Hepatocyte (in vitro differentiated cells): ENCODE measurements at places on chromosomes 12 and 14. TPM values are rescaled to one million over a fixed set of nuclear protein-coding genes. Genes with fewer than 3 reads are reported as not detected.

The NGB gene
- polyA plus RNA-seq, result not detected in 2 replicates

GRCh38 chr12:117331691-117332090 lies 29.7 kb downstream of the NOS1 start:
- H3K4me3 ChIP-seq, result no peak overlapping the region
- H3K27ac ChIP-seq, result no peak overlapping the region

The DIO3 gene
- 18.4 and 27.6 TPM in 2 replicates for polyA plus RNA-seq

- H3K27me3 ChIP-seq, result no peaks in the 10 kb centered on the region
- no peaks in the 10 kb centered on the region for H3K4me1 ChIP-seq
- H3K27ac ChIP-seq, result no peak overlapping the region
- no peak for DNase-seq
Observed at GRCh38 chr14:33414041-33414440, 475.4 kb downstream of the NPAS3 start.

- no peak for DNase-seq
- peaks cover 11% of the 10 kb centered on the region for H3K4me1 ChIP-seq
- no peaks in the 10 kb centered on the region for H3K36me3 ChIP-seq
- H3K4me3 ChIP-seq, result no peak overlapping the region
Observed at GRCh38 chr14:72903716-72904115, 9.8 kb upstream of the DPF3 start.

DNA sequence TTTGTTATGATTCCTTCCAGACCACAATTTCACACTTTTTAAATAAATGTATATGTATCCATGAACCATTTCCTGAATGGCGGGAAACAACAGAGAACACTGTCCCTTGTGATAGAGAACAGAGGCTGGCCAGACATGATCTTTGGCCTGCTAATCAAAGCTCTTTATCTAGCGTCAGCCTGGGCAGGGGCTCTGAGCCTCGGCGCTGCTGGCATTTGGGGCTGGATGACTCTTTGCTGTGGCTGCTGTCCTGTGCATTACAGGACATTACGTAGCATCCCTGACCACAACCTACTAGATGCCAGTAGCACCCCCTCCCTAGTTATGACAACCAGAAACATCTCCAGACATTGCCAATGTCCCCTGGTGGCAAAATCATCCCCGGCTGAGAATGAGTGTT lies 77.7 kb downstream of the DNAH10 start:
- no peaks in the 10 kb centered on the region for H3K4me1 ChIP-seq
- DNase-seq, result no peak
- H3K36me3 ChIP-seq, result no peaks in the 10 kb centered on the region
- H3K4me3 ChIP-seq, result no peak overlapping the region
- no peak overlapping the region for H3K27ac ChIP-seq

The KRT79 gene
- polyA plus RNA-seq, result 0.44 TPM in 1 of 2 replicates, not detected in the other

- H3K4me1 ChIP-seq, result no peaks in the 10 kb centered on the region
- no peak for DNase-seq
- no peaks in the 10 kb centered on the region for H3K36me3 ChIP-seq
- H3K27ac ChIP-seq, result no peak overlapping the region
- no peak overlapping the region for H3K4me3 ChIP-seq
Observed at GRCh38 chr12:96015672-96016071, 19.5 kb upstream of the HAL start.

The GIT2 gene
- polyA plus RNA-seq, result 21.5 and 21.9 TPM in 2 replicates

DNA sequence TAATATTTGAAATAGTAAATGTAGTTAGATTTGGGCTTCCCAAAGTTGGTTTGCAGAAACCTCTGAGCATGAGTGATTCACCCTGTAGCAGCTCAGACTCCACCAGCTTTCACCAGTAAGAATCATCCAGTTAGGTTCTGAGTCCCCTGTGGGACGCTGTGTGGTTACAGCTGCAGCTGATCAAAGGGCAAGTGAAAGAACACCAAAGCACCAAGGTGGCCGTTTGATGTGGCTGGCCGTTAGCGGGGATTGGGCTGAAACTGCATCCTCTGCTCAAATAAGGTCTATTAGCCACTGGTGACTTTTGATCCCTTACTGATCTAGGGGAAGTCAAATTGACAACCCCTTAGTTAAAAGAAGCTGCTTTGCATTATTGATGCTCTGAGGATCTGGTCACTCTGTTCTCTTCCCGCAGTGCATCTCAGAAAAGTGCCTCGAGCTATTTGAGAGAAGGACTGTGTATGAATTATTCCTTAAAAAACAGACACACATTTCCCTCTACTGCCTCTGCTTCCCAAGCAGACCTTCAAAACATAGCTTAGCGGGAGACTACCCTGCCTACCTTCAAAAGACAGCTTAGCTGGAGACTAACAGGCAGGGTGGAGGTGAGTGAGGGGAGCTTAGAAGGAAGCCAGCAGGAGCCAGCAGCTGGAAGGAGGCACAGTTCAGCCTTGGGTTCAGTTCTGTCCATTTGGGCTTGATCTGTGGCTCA lies 3.7 kb downstream of the ABHD12B start:
- H3K4me1 ChIP-seq, result no peaks in the 10 kb centered on the region
- no peaks in the 10 kb centered on the region for H3K36me3 ChIP-seq
- peaks cover 58% of the 10 kb centered on the region for H3K27me3 ChIP-seq
- H3K4me3 ChIP-seq, result no peak overlapping the region
- no peak overlapping the region for H3K27ac ChIP-seq

DNA sequence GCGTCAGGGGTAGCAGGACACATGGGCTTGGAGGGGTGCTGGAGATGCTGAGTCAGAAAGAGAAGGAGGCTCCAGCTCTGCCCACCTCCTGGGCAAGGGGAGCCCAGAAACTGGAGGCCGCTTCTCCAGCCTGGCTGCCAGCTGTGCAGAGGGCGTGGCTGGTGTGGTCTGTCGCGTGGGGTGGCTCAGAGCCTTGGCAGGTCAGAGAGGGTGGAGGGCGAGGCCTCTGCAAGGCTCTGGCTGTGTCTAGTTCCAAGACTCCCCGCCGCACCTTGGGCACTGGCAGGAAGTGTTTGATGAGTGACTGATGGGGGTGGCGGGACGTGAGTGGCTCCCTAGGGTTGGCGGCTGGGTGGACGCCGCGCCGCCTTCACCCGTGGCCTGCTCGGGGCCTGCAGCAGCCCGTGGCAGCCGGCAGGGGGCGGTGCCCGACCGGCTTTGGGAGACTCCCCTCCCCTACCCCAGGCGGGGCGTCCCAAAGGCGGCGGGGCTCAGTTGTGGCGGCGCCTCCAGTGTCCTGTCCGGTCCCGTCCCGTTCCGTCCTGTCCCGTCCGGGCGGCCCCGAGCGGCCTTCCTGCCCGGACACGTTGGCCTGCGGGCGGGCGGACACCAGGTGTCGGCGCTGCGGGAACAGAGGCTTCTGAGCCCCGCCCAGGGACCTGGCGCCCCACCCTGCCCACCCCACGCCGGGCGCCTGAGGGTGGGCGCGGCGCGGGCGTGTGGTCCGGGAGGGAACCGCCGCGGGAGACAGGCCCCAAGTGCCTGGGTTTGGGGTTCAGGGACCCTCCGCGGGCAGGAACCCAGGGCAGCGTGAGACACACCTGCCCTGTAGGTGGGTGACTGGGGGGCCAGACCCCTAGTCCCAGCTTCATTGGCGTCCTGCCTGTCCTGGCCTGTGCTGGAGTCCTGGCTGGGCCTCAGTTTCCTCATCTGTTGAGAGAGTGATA lies 39.7 kb downstream of the KRT80 start:
- no peaks in the 10 kb centered on the region for H3K36me3 ChIP-seq
- no peak overlapping the region for H3K27ac ChIP-seq
- DNase-seq, result peak; percentile 91

GRCh38 chr12:31215518-31216232 lies 110.3 kb downstream of the SINHCAF start:
- no peak overlapping the region for H3K4me3 ChIP-seq
- no peak overlapping the region for H3K27ac ChIP-seq
- no peaks in the 10 kb centered on the region for H3K36me3 ChIP-seq

The SERPINA9 gene
- polyA plus RNA-seq, result not detected in 2 replicates

DNA sequence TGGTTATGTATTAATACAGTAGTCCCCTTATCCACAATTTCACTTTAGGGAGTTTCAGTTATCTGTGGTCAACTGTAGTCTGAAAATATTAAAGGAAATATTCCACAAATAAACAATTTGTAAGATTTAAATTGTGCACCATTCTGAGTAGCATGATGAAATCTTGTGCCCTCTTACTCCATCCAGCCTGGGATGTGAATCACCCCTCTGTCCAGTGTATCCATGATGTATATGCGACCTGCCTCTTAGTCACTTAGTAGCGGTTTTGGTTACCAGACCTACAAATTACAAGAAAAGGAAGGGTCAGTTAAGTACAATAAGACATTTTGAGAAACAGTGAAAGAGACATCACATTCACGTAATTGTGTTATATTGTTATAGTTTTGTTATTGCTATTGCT lies 39.9 kb upstream of the MDGA2 start:
- no peak overlapping the region for H3K4me3 ChIP-seq
- no peaks in the 10 kb centered on the region for H3K36me3 ChIP-seq
- no peak for DNase-seq
- H3K27me3 ChIP-seq, result no peaks in the 10 kb centered on the region

DNA sequence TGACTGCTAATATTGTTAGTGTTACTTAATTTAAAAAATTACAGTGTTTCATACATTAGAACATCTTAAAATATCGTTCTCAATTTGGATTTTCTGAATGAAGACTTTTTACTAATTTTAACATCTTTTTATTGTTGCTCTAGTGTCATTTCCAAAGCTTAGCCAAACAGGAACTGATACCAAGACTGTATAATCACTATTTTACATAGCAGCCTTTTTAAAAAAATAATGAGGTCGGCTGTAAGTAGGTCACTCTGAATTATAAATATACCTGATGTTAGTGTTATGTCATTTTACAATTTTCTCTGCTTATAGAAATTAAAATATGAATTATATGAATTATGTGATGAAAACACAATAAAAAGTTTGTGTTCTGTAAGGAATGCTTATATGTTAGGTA lies 321.5 kb downstream of the TMEM117 start:
- no peak overlapping the region for H3K27ac ChIP-seq
- no peaks in the 10 kb centered on the region for H3K27me3 ChIP-seq
- no peaks in the 10 kb centered on the region for H3K4me1 ChIP-seq
- H3K4me3 ChIP-seq, result no peak overlapping the region

The ABCD2 gene
- 0.19 TPM in 1 of 2 replicates, not detected in the other for polyA plus RNA-seq

- H3K36me3 ChIP-seq, result peaks cover 6% of the 10 kb centered on the region
- no peak overlapping the region for H3K27ac ChIP-seq
- no peak for DNase-seq
- H3K27me3 ChIP-seq, result no peaks in the 10 kb centered on the region
Observed at GRCh38 chr14:102079700-102079979, 7.2 kb downstream of the HSP90AA1 start.

- H3K27me3 ChIP-seq, result no peaks in the 10 kb centered on the region
- no peaks in the 10 kb centered on the region for H3K4me1 ChIP-seq
- peak; percentile 85 for DNase-seq
- peak overlapping the region; percentile 78 for H3K27ac ChIP-seq
- no peak overlapping the region for H3K4me3 ChIP-seq
- no peaks in the 10 kb centered on the region for H3K36me3 ChIP-seq
Observed at GRCh38 chr14:44316647-44317440, 190.2 kb downstream of the FSCB start.
